Activated naive CD8-positive, alpha-beta T cell treated with anti-CD3 and anti-CD28 coated beads, Interleukin-2, amount 50 U/mL, for 24 hours (primary cell): ENCODE measurements at places on chromosomes 3 and 15.

DNA sequence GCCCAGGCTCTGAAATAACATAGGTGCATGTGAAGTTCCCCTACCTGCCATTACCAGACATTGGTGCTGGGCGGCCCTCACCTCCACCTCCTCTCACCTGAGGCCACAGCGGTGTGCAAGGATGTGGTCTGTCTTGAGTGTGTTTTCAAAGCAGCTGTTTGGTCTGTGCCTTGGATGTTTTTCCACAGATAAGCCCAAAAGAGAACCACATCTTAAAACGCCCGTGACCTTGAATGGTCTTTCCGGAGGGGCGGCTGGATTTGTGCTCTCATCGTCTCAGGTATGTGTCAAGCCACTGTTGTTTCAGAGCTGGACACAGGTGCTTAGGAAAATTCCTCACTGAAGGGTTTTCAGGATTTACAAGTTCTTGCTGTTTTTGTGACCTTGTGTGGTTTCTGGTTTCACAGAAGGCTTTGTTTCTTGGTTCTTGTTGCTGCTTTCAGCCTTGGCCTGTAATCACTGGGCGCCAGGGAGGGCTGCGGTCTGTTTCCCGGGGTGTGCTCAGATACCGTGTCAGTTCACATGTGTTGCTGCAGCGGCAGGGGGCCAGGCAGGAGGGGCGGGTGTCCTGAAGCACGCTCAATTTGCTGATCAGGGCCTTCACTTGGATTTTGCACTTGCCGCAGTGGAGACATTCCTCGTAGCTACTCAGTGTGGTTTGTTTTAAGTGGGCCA is 128.4 kb downstream of the IGF1R start:
- H3K4me1 ChIP-seq, result peaks cover 52% of the 10 kb centered on the region
- H3K27me3 ChIP-seq, result no peaks in the 10 kb centered on the region
- H3K4me3 ChIP-seq, result no peak overlapping the region
- DNase-seq, result no peak
- H3K27ac ChIP-seq, result no peak overlapping the region

GRCh38 chr3:177071496-177072156 is 125.7 kb downstream of the TBL1XR1 start:
- peaks cover 37% of the 10 kb centered on the region for H3K36me3 ChIP-seq
- no peak overlapping the region for H3K4me3 ChIP-seq
- H3K4me1 ChIP-seq, result peaks cover 51% of the 10 kb centered on the region
- no peak for DNase-seq
- H3K27me3 ChIP-seq, result no peaks in the 10 kb centered on the region

DNA sequence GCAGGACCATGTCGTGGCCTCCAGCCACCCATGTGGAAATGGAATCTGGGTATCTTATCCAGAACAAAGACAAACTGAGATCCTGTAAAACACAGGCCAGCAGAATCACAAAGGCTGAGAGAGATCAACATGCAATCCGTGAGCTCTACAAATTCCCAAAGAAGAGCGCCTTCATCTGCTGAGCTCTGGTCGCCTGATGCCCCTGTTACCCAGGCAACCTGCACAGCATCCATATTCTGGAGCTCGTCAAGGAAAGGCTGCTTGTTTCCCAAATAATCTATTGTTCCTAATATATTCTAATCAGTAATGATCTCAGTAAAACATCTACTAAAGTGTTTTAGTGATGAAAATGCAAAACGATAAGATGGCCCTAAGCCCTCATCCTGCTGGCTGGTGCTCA is 133.6 kb downstream of the OCA2 start:
- no peaks in the 10 kb centered on the region for H3K36me3 ChIP-seq
- H3K4me1 ChIP-seq, result no peaks in the 10 kb centered on the region
- DNase-seq, result no peak
- no peak overlapping the region for H3K4me3 ChIP-seq
- H3K27me3 ChIP-seq, result no peaks in the 10 kb centered on the region

GRCh38 chr3:42375121-42375800 is 35.1 kb downstream of the LYZL4 start:
- H3K27me3 ChIP-seq, result peaks cover 4% of the 10 kb centered on the region
- H3K4me1 ChIP-seq, result peaks cover 13% of the 10 kb centered on the region
- DNase-seq, result no peak
- no peaks in the 10 kb centered on the region for H3K36me3 ChIP-seq
- H3K27ac ChIP-seq, result no peak overlapping the region

- H3K36me3 ChIP-seq, result no peaks in the 10 kb centered on the region
- H3K27ac ChIP-seq, result no peak overlapping the region
- no peaks in the 10 kb centered on the region for H3K27me3 ChIP-seq
- DNase-seq, result no peak
- H3K4me1 ChIP-seq, result peaks cover 12% of the 10 kb centered on the region
Measured at GRCh38 chr3:25903371-25904129, 113.7 kb downstream of the OXSM start.

- H3K27me3 ChIP-seq, result peaks cover 11% of the 10 kb centered on the region
- H3K36me3 ChIP-seq, result no peaks in the 10 kb centered on the region
- DNase-seq, result peak; percentile 61
- H3K4me1 ChIP-seq, result no peaks in the 10 kb centered on the region
Measured at GRCh38 chr15:97909291-97909891, 51.1 kb upstream of the ARRDC4 start.

GRCh38 chr15:68485721-68486360 is 53.9 kb upstream of the ITGA11 start:
- H3K36me3 ChIP-seq, result no peaks in the 10 kb centered on the region
- H3K27me3 ChIP-seq, result peaks cover 21% of the 10 kb centered on the region
- H3K4me1 ChIP-seq, result no peaks in the 10 kb centered on the region
- H3K27ac ChIP-seq, result no peak overlapping the region

GRCh38 chr3:99674086-99674789 is 35.8 kb downstream of the COL8A1 start:
- H3K4me3 ChIP-seq, result no peak overlapping the region
- DNase-seq, result no peak
- no peak overlapping the region for H3K27ac ChIP-seq

DNA sequence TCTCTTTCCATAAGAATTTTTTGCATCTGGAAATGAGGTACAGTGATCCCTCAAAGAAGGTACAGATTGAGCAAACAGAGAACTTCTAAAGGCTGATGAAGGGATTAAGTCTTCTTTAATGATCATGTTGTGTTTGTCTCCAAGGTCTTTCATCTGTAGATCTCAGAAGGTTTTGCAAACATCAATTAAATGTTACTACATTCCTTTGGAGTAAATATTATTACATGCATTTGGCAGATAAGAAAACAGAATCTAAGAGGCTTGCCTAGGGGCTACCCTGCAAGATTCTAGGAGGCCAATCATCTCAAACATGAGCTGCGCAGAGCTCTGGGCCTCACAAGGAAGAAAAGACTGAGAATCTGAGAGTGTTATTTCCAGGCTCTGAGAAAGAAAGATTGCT is 70.9 kb upstream of the LPP start:
- no peak for DNase-seq
- no peaks in the 10 kb centered on the region for H3K36me3 ChIP-seq
- H3K4me3 ChIP-seq, result no peak overlapping the region
- no peaks in the 10 kb centered on the region for H3K27me3 ChIP-seq
- H3K4me1 ChIP-seq, result peaks cover 4% of the 10 kb centered on the region
- no peak overlapping the region for H3K27ac ChIP-seq

GRCh38 chr3:107670986-107671385 is 148.2 kb downstream of the BBX start:
- no peak overlapping the region for H3K27ac ChIP-seq
- H3K4me3 ChIP-seq, result no peak overlapping the region
- DNase-seq, result no peak
- H3K4me1 ChIP-seq, result peaks cover 23% of the 10 kb centered on the region

DNA sequence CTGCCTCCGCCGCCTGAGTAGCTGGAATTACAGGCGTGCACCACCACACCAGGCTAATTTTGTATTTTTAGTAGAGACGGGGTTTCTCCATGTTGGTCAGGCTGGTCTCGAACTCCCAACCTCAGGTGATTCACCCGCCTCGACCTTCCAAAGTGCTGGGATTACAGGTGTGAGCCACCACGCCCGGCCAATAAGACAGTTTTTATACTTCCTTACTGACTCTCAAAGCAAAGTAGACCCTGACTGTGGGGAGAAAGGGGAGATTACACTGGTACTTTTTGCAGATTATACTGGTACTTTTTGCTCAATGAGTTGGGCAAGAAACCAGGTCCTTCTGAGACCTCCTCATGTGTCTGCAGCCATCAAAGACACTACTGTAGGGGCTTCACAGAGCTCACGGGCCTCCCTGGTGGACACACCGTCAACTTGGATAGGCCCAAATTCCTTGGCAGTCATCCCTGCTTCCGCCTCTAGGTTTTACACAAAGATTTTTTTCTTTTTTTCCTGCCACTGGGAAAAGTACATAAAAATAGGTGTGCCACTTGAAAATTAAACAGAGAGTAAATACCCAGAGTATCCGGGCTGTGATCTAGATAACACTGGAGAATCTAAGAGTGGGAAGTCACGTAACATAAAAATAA is 143.3 kb upstream of the WNT5A start:
- DNase-seq, result no peak
- no peaks in the 10 kb centered on the region for H3K4me1 ChIP-seq
- H3K27ac ChIP-seq, result no peak overlapping the region

- H3K36me3 ChIP-seq, result no peaks in the 10 kb centered on the region
- peaks cover 9% of the 10 kb centered on the region for H3K27me3 ChIP-seq
- peaks cover 29% of the 10 kb centered on the region for H3K4me1 ChIP-seq
Measured at GRCh38 chr15:68330416-68330815, 52.9 kb downstream of the FEM1B start.

DNA sequence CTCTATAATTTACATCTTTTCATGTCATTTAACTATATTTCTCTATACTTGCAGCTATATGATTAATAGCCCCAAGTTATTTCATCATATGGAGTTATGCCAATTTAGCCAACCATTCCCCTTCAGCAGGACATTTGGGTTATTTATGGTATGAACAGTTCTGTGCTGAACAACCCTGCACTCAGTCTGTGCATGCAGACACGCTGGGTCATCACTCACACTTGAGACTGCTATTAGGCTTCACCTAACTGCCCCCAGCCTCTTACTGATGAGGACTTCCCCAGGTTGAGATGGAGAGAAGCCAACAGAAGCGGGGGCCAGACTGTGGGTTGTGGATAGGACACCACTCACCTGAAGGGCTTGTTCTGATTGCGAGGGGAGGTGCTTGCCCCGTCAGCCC is 7.3 kb downstream of the TADA3 start:
- no peaks in the 10 kb centered on the region for H3K27me3 ChIP-seq
- H3K4me1 ChIP-seq, result peaks cover 61% of the 10 kb centered on the region
- no peak for DNase-seq
- peaks cover 69% of the 10 kb centered on the region for H3K36me3 ChIP-seq
- H3K27ac ChIP-seq, result no peak overlapping the region

- no peak overlapping the region for H3K4me3 ChIP-seq
- peaks cover 2% of the 10 kb centered on the region for H3K27me3 ChIP-seq
- H3K4me1 ChIP-seq, result no peaks in the 10 kb centered on the region
- no peaks in the 10 kb centered on the region for H3K36me3 ChIP-seq
Measured at GRCh38 chr3:25957026-25957425, 167.1 kb downstream of the OXSM start.

- no peaks in the 10 kb centered on the region for H3K27me3 ChIP-seq
- H3K36me3 ChIP-seq, result no peaks in the 10 kb centered on the region
- no peak overlapping the region for H3K4me3 ChIP-seq
Measured at GRCh38 chr3:14630404-14631100, 21.0 kb upstream of the CCDC174 start.

GRCh38 chr15:38254051-38254883 is 1.6 kb downstream of the SPRED1 start:
- H3K4me1 ChIP-seq, result peaks cover 27% of the 10 kb centered on the region
- H3K36me3 ChIP-seq, result no peaks in the 10 kb centered on the region
- peak; percentile 16 for DNase-seq

DNA sequence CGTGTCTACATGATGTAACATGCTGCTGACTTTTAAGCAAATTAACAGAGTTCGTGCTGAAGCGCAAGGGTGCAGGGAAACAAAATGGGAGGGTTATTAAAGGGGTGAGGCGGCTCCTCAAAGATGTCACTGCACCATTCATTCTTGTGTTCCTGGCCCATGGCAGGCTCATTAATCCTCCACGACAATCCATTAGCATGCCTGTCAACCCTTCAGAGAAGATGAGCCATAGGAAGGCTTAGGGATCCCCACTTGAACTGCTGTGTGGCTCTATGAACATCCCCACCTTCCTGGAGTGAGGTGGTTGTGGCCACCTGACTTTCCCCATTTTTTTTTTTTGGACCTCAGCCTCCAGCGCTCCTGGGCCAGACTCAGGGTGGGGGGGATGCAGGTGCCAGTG is 45.8 kb downstream of the IGF1R start:
- no peak overlapping the region for H3K4me3 ChIP-seq
- no peak overlapping the region for H3K27ac ChIP-seq
- H3K27me3 ChIP-seq, result no peaks in the 10 kb centered on the region
- DNase-seq, result no peak
- H3K36me3 ChIP-seq, result no peaks in the 10 kb centered on the region

GRCh38 chr15:25438601-25439368 is at the start of gene UBE3A:
TSS of gene UBE3A (minus strand) at chr15:25439024. CDS start at chr15:25409107, 29,917 bp downstream.
- H3K4me1 ChIP-seq, result peaks cover 43% of the 10 kb centered on the region
- peak within 1 kb of the TSS; percentile 88 for H3K4me3 ChIP-seq
- H3K27me3 ChIP-seq, result no peaks in the 10 kb centered on the region
- peak within 1 kb of the TSS; percentile 90 for H3K27ac ChIP-seq
- peaks cover 13% of the 10 kb centered on the region for H3K36me3 ChIP-seq
- DNase-seq, result peak; percentile 92

DNA sequence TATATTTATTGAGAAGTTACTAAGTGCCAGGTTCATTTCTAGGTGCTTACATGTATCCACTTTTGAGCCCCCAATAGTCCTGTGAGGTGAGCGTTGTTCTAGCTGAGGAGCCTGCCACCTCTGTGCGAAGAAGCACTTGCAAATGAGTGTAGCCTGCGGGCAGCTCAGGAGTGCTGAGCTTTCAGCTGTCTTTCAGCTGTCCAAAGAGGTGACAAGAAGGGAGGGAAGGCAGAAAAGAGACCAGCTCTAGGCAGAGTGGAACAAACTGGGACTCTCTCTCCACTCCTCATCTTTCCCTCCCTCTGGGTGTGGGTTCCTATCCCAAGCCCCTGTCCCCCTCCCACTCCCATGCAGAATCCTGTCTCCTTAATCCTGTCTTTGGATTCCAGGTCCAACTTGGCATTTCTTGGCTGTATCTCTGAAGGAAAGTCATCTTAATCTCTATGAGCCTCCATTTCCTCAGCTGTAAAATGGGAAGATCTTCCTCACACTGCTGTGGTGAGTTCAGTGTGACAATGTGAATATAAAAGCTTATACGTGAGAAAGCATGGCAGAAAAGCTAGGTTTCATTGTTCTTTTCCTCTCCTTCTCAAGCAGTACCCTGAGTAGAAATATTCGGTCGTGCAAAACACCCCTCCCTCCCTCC is 6.7 kb upstream of the SRP14 start:
- no peak for DNase-seq
- no peak overlapping the region for H3K4me3 ChIP-seq
- H3K27me3 ChIP-seq, result no peaks in the 10 kb centered on the region

GRCh38 chr3:172193436-172193835 is 154.1 kb downstream of the FNDC3B start:
- peaks cover 7% of the 10 kb centered on the region for H3K36me3 ChIP-seq
- no peak overlapping the region for H3K27ac ChIP-seq
- no peak for DNase-seq

- peaks cover 44% of the 10 kb centered on the region for H3K27me3 ChIP-seq
- H3K27ac ChIP-seq, result no peak overlapping the region
- DNase-seq, result no peak
- peaks cover 1% of the 10 kb centered on the region for H3K4me1 ChIP-seq
Measured at GRCh38 chr15:89662893-89663626, 7.8 kb upstream of the KIF7 start.

- no peaks in the 10 kb centered on the region for H3K36me3 ChIP-seq
- no peak overlapping the region for H3K4me3 ChIP-seq
- H3K4me1 ChIP-seq, result no peaks in the 10 kb centered on the region
Measured at GRCh38 chr3:193922034-193922774, 213.7 kb upstream of the HES1 start.
